ENCODE measurements at places on chromosomes 3 and 15.
A peak's percentile ranks its signal among the peaks of the same experiment; 100 is the strongest.

DNA sequence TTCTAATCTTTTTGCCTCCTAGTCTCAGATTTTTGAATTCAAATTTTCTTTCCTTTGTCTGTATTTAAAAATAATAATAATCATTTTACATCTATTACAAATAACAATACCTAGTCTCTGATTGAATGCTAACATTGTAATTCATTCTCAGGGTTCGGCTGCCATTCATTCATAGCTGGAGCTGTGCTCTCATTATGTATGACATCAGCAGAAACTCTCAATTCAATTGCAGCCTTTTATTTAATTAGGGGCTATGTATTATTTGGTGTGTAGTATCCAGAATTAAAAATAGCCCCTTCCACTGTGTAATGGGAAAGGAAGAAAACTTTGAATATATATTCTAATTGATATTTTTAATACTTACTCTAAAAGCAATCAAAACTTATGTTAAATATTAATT is 270.4 kb upstream of the MDFIC2 start:
- DNase-seq, result no peak

DNA sequence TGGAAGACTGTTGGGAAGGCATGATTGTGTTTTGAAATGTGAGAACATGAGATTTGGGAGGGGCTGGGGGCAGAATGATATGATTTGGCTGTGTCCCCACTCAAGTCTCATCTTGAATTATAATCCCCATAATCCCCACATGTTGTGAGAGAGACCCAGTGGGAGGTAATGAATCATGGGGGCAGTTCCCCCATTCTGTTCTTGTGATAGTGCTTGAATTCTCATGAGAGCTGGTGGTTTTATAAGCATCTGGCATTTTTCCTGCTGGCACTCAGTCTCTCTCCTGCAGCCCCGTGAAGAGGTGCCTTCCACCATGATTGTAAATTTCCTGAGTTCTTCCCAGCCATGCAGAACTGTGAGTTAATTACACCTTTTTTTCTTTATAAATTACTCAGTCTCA is 430.5 kb downstream of the OTOL1 start:
- DNase-seq, result no peak

DNA sequence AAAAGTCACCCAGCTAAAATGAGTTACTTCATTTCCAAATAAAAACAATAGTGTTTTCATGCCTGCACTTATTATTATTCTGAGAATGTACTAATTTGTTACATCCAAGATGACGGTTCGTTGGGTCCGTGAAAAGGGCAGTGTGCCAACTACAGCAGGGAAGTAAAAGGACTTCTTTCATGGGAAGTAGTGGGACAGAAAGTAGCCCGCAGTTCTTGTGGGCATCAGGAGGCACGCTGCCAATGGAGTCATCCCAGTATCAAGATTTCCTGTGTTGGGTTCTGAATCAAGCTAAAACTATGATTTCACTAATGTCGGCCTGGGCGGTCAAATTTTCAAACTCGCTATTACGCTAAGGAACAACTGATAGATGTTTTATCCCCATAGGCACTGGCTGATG is 254.5 kb upstream of the SOX2 start:
- DNase-seq, result no peak

GRCh38 chr15:64515825-64516224 is 55.4 kb downstream of the ZNF609 start:
- no peak for DNase-seq

DNA sequence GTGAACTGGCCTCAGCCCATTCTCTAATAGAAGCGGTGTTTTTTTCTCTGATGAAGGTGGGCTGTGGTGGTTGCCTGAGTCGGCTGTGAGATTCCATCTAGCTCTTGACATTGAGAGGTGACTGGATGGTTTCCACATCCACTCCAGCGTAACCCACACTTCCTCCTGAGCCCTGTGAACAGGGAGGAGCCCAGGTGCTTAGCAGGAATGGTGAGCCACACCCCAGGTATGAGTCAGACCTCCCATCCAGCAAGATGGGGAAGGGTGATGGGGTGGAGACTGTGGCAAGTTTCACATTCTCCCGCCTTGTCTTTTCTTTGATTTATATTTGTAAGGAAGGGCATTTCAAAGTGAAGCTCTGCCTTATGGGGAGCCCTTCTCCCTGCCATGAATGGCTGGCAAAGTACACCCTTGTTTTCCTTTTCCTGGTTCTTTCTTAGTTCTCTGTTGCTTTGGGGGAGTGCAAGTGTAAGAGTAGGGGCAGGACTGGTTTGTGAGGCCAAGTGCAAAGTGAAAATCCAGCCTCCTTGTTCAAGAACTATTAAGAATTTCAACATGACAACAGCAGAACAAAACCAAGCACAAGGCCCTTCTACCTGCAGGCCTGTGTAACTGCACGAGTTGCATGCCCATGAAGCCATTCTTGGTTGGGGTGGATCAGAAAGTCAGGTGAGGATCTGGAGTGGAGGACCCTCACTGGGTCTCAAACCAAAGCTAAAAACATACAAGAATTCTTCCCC is 4.6 kb upstream of the TPRG1 start:
- DNase-seq, result no peak

- no peak for DNase-seq
These were observed 97.5 kb upstream of the STAC start for GRCh38 chr3:36282766-36283165.

DNA sequence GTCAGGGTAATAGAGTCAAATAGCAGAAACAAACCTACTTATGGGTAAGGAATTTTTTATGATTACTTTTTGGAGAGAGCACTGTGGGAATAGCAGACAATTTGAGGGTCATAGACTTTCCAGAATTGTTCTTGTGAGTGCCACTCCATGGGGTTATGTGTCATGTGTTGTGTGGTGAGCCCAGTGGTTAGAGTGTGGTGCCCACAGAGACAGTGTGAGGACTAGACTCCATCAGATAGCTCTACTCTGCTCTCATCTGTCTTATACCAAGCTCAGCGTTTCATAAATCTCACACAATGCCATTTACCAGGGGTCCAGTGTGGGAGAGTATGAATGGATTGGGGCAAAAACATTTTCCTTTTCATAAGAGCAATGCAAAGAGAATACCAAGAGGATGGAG is 188.9 kb downstream of the AGBL1 start:
- DNase-seq, result no peak

GRCh38 chr3:114669614-114670013 is 375.8 kb downstream of the TIGIT start:
- DNase-seq, result no peak

DNA sequence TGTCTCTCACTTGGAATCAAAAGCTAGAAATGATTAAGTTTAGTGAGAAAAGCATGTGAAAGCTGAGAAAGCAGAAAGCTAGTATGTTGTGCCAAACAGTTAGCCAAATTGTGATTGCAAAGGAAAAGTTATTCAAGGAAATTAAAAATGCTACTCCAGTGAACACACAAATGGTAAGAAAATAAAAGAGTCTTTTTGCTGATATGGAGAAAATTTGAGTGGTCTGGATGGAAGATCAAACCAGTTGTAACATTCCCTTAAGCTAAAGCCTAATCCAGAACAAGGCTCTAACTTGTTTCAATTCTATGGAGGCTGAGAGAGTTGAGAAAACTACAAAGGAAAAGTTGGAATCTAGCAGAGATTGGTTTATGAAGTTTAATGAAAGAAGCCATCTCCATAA is 11.8 kb downstream of the ADGRG7 start:
- DNase-seq, result no peak

DNA sequence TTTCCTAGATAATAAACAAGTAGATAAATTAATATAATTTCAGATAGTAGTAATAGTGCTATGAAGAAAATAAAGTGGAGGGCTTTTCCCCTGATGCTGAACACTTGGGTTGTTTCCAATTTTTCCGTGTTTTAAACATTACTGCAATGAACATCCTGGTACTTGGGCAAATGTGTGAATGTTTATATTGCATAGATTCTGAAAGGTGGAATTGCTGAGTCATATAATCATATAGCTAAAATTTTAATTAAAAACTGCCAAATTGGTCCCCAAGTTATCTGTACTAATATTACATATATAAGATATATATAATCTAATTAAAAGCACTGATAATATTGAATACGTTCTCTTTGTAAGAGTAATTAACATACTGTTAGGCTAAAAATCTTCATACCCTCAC is 10.0 kb downstream of the PPP2R3A start:
- DNase-seq, result no peak

GRCh38 chr3:4584456-4585249 is 91.5 kb downstream of the ITPR1 start:
- peak; percentile 7 for DNase-seq

DNA sequence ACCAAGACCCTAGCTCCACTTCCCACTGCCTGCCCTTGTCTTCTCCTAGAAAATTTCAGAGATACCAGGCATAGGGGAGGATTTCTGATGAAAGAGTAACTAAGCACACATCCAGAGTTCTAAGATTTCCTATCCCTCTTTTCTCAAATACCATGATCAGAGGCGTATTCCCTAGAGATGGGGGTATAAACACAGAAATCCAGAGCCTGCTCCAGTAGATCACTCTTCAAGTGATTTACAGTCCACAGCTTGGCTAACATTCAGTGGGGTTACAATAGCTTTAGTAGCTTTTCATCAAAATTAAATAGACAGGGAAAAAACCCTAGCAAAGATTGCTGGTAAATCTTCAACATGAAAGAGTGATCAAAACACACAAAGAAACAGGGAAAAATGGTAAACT is 800.7 kb upstream of the GRM7 start:
- no peak for DNase-seq

GRCh38 chr3:11482021-11482420 is 161.7 kb downstream of the VGLL4 start:
- no peak for DNase-seq

GRCh38 chr3:111200027-111200426 is 128.4 kb downstream of the NECTIN3 start:
- no peak for DNase-seq

- no peak for DNase-seq
These were observed 835 bp downstream of the STOML1 start for GRCh38 chr15:73991260-73991659.

- DNase-seq, result no peak
These were observed 7.3 kb upstream of the SEMA3F start for GRCh38 chr3:50147861-50148260.

- no peak for DNase-seq
These were observed 69.3 kb upstream of the CGNL1 start for GRCh38 chr15:57306944-57307411.

- DNase-seq, result no peak
These were observed 22.6 kb downstream of the USP50 start for GRCh38 chr15:50523851-50524251.

DNA sequence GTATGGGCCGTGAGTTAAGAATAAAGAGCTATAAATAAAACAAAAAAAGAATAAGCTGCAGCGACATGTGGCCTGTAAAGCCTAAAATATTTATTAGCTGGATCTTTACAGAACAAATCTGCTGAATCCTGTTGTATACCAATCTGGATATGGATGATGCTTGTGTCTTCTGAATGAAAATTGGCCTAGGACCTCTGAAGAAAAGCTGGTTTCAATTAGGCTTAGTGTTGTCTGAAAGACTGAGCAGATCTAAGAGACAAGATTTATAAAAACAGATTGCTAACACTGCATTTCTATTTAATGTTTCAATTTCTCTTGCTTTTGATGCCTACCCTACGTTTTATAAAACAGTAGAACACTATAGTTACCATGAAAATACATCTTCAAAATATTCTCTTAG is 57.9 kb downstream of the ST3GAL6 start:
- no peak for DNase-seq

GRCh38 chr15:46622851-46623250 is 988.0 kb downstream of the SQOR start:
- DNase-seq, result no peak

- DNase-seq, result no peak
These were observed 203.4 kb downstream of the MEIS2 start for GRCh38 chr15:36896949-36897348.

DNA sequence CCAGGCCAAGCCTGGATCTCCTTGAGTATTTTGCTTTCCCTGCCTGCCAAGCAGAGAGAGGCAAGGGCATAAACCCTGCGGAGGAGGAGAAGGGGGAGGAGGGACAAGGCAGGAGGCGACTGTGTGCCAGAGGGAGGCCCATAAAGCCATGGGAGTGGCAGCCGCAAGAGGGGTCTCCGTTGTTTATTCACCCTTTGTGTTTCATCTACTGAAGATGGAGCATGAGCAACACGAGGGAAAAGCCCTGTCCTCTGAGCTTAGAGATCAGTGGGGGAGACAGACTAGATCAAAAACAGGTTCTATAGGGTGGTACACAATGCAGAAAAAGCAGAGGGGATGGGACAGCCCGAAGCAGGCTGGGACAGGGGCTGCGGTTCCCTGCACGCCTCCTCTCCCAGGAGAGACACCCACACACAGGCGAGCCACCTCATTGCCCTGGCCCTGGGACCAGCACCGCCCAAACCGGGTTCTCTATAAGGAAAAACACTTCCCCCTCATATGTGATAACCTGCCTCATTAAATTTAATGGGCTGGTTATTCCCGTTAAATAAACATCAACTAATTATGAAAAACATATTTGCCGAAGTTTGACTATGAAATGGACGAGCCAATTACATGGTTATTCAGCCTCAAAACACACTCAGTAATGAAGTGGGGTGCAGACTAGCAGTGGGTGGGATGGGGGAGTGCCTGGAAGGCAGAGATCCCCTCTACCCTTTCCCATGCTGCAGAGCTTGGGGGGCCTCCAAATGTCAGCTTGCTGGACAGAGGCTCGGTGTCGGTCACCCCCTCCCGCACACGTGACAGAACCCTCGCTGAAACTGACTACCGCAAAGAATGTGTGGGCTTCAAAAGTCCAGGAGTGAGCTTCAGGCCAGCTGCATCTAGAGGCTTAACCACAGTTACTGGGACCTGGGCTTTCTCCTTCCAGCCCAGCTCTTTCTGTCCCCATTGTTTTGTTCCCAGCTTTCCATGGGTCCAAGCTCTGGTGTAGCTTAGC is 14.2 kb upstream of the PLXNA1 start:
- DNase-seq, result no peak

Measured in GM06990 (cell line).